Spinal cord (tissue), 10 donors: ENCODE measurements at places on chromosomes 12 and 14.

- DNase-seq: no peak
Observed at GRCh38 chr12:31922341-31923062, 36.7 kb upstream of the RESF1 start.

GRCh38 chr14:65658202-65658601 lies 245.7 kb downstream of the FUT8 start:
- no peak for DNase-seq

DNA sequence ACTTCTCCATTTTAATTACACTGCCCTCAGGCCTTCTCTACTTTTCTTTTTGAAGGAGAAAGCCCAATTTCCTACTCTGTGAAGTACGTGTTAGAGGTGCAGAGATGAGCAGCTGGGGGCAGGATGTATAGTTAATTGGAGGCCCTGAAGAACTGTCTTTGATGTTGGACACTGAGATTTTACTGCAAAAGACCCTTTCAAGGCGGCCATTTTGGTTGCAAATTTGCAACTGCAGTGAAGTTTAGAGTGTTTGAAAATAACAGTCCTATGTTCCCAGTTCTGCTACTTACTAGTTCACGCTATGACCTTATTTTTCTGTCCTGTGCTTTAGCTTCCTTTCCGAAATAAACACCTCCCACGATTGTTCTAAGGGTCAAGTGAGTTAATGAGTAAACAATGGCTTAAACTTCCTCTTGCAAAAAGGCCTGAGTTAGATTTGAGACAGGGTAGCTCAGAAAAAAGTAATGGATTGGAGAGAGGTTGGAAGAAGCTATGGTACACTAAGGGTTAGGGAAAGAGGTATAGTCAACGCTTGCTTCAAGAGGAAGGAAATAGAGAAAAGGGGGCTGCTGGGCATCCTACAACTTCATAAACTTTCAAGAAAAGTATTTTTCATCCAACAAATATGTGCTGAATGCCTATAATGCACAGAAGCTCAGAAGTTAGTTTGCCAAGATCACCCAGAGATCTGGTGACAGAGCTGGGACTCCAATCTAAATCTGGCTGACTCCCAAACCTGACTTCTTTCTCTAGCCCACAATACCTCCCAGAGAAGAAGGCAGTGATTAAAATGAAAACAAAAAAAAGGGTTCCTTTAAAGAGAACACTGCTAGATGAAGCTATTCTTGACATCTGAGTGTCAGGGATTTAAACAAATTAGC lies 26.4 kb upstream of the DICER1 start:
- DNase-seq: no peak

GRCh38 chr12:52295663-52296062 lies 4.3 kb upstream of the KRT81 start:
- DNase-seq: no peak

DNA sequence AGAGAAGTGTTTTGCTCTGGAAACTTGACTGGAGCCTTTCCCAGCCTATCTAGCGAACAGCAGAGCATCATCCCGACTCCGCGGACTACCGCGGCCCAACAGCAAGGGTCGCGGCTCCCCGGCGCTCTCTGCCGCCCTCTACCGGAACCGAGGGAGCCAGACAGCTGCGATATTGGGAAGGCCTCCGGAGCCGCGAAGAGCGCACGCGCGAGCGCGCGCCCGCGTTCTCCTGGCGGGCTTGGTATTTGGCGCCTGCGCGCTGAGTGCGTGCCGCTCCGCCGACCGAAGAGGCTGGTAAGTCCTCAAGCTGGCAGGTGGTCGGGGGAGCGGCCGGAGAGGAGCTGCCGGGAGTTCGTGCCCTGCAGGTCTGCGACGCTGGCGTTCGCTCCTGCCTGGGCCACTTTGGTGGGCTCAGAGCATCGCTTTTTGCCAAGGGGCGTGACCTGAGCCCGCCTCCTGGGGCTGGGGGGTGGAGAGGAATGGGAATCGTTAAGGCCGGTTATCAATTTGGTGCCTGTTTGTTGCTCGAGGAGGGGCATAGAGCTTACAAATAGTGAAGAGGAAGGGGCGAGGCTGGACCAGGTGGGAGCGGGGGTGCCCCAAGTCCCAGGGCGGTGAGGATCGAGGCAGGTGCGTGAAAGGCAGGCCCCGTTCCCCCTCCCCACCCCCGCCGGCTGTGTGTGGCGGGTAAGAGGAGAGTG lies at the start of gene TMEM106C:
TSS of gene TMEM106C (plus strand) at position 257 of the 701 bp plus-strand sequence. CDS start 641 bp downstream, outside the sequence.
- DNase-seq: peak; percentile 94

DNA sequence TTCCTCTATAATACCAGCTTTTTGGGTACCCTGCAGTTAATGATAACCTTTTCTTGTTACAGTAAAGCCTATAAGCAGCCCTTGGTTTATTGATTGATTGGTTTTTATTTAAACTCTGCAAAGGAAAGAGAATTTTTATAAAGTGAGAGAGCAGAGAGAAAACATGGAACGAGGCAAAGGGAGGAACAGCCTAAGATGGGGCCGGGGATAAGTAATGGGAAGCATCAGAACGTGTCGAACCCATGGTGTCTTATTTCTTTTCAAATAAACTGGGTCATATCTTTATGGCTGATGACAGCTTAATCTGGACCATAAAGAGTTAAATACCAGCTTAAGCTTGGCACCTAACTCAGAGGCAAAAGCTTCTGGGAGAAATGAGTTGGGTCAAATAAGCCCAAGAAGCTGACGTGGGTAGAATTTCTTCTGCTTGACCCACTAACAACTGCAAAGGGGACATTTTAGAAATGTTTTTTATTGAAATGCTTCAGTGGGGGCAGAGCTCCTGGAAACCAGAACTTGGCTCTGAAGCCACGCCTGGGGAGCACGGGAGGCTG lies 12.0 kb upstream of the C14orf93 start:
- no peak for DNase-seq

DNA sequence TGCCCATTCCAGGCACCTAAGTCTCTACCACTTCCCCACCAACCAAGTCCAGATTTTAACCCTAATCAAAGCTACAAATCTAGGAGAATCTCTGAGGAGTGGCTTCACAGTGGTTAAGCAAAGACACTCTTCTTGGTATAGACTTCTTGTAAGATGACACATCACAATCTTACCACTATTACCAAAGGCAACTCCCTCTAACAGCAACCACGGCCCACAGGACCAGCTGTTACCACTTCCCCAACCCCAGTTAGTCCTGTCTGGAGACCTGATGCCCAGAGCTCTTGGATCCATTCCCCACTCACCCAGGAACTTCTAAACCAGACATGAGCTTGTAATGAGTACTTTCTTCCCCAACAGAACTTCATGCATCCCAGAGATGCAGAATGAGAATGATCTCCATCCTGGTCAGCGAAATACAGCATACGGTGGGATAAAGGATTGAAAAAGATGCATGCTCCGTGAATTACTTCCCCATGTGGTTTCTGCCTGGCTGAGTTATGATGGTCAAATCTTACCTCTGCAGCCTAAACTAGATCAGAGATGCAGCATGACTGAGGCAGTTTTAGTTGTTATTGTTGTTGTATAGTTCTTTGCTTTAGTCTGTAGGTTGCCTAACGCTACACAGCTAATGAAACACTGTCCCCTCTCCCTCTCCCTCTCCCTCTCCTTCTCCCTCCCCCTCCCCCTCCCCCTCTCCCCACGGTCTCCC lies 87.7 kb upstream of the FOXN3 start:
- no peak for DNase-seq

DNA sequence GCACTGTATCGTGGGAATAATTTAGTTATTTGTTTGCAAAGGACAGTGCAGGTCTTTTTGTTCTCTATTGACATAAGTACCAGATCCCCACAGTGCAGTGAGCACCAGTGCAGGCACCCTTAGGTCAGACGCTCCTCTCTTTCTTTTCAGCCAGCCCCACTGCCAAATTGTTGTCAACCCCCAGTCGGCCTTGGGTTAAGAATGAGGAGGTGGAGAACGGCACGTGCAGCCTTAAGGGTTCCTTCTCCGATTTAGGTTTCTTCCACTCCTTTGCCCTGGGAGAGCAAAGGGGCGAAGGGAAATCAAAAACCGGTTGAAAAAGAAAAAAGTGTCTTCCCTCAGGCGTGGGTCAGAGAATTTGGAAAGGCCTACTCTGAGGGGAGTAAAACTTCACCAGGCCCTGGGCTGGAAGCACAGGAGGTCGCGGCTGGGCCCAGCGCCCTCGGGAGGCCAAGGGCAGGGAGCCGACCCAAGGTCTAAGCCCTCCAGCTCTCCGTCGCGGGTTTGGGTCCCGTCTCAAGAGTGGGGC lies 4.3 kb downstream of the PAX9 start:
- no peak for DNase-seq

DNA sequence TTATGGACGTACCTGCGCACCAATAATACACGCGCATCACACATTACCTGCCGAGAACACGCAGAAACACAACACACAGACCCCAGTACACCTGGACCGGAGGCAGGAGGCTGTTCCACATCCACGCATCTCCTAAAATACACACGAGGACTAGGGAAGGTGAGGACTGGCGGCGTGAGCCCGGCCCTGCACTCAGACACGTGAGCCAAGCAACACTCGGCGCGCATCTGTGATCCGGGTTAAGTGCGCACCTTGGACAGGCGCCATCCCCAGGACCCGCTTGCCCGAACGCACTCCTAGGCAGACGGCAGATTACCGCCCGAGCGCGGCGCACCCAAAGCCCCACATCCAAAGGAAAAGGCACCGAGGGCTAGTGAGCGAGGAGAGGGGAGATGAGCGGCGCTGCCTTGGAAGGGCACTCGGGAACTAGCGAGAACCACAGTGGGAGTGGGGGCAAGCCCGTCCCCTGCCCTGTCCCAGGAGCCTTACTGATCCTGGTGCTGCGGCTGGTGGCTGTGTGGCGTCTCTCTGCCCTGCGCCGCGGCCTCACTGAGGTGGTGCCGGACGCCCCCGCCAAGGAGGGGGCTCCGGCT lies 417 bp downstream of the GLS2 start:
- no peak for DNase-seq

- DNase-seq: peak; percentile 20
Observed at GRCh38 chr14:59827401-59827800, 43.2 kb downstream of the RTN1 start.

GRCh38 chr14:105855246-105855892 lies 329.0 kb downstream of the TMEM121 start:
- no peak for DNase-seq

DNA sequence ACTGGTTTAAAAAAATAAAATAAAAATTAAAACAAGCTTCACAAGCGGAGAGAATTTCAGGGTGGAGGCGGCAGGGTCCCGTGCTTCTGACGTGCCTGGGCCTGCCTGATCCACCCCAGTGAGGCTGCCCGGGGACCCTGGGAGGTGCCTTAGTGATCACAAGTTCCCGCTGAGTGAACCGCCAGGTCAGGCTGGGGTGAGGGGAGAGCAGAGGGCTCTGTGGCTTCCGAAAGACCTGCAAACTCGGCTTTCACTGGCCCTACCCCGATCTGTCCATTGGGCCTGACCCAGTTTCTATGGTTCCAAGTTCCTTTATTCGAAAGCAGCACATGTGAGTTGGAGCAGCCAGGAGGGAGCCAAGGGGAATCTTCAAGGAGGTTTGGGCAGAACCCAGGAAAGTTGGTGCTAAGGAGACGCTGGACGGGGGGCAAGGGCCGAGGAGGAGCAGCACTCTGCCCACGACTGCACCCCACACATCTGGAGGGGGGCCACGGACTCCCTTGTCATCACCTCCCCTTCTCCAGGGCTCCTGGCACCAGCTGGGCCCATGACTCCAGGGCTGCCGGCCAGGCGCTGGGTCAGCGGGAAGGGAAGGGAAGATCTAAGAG lies 12.9 kb downstream of the MMP14 start:
- DNase-seq: no peak

GRCh38 chr14:54333511-54333910 lies 63.3 kb upstream of the CDKN3 start:
- DNase-seq: no peak

DNA sequence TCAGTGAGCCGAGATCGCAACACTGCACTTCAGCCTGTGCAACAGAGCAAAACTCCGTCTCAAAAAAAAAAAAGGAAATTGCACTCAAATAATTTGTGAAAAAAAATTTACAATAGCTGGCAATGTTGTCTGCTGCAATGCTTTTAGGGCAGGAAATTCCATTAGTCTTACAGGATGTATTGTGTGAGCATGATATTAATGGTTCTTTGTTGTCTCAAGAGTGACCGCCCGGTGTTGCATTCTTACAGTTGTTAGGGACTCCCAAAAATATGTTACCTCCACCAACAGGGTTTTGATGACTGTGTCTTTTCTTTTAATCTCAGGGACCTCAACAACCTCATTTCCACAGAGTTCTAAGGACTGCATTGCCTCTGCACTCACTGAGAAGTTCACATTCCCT lies 44.8 kb downstream of the PZP start:
- no peak for DNase-seq

DNA sequence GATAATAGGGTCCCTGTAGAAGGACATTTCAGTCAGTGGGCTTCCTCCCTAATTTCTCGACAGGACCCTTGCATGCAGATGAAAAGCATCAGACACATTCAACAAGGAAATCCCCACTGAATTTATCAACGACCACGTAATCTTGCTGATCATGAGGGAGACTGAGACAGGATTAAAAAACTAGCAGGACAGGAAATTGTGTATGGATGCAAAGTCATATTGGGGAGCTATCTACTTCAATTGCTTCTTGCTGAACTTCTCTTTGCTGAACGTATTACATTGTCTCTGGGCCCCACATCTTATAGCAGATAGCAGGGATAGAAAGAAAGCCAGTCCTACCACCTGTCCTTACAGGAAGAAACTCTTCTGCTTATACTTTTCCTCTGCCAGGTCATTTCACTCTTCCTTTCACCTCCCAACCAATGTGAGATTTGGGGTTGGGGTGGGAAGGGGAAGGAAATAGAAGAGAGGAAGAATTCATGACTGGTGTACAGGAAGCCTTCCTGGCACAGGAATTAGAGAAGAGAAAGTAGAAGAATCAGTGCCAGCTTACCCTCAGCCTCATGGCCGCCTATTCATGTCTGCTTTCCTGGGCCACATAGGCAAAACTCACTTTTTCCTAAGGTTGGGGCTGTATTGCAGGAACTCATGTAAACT lies 333.3 kb downstream of the ZFP36L1 start:
- DNase-seq: no peak

GRCh38 chr12:119802472-119802871 lies 74.6 kb downstream of the CIT start:
- peak; percentile 61 for DNase-seq

DNA sequence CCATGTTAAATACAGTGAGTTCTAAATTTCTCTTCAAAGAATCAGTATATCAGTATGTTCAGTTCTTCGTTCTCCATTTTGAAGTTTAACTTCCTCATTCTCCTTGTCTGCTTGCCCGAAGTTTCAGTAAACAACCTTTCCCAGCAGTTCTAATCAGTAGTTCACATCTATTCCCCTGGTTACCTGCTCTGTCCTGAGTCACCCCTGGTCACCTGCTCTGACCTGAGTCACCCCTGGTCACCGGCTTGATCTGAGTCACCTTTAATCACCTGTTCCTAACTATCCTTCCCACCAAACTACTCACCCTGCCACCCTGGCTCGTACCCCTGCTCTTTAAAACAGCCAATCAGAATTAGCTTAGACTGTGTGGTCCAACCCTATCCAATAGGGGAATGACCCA lies 9.4 kb upstream of the OR10G3 start:
- DNase-seq: no peak
